ENCODE measurements at places on chromosomes 12 and 14. TPM values are rescaled to one million over a fixed set of nuclear protein-coding genes. Genes with fewer than 3 reads are reported as not detected.

AP1G2 gene
- total RNA-seq = 248 TPM

CPM gene
- 35.4 TPM for total RNA-seq

GLI1 gene
- total RNA-seq = 4.2 TPM

PKP2 gene
- total RNA-seq = 25.3 TPM

GALNT4 gene
- 11.7 TPM for total RNA-seq

PYGL gene
- 58.6 TPM for total RNA-seq

CEBPE gene
- not detected for total RNA-seq

CCDC85C gene
- total RNA-seq = 30.1 TPM
